ENCODE measurements at places on chromosomes 12 and 14.

GRCh38 chr14:101635749-101636560, 74.7 kb downstream of the DIO3 start:
- no peak for DNase-seq

DNA sequence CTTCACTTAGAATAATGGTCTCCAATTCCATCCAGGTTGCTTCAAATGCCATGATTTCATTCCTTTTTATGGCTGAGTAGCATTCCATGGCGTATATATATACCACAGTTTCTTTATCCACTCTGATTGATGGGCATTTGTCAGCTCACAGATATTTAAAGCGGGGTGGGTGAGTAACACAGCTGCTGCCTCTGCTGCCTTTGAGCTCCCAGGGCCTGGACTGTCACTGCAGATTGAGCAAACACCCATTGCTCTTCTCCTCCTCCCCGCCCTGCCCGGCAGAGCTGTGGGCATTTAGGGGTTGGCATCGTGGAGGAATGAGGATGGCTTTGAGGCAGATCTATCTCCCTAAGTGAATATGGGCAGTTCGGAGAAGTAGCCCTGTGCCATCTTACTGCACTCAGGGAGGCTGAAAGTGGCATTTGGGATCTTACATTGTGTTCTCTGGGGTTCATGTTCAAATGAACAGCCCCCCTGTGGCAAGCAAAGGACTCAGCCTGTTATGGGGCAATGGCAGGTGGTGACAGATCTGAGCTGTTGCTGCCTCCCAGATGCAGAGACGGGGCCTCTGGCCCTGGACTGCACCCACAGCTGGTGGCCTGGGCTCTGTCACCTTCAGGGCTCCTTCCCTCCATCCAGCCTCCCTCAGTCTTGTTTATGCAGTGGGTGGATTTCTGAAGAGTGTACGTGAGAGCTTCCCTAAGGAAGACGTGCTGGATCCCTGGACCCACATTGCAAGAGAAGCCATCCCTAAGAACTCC, 4.9 kb downstream of the RFLNA start:
- DNase-seq = no peak

DNA sequence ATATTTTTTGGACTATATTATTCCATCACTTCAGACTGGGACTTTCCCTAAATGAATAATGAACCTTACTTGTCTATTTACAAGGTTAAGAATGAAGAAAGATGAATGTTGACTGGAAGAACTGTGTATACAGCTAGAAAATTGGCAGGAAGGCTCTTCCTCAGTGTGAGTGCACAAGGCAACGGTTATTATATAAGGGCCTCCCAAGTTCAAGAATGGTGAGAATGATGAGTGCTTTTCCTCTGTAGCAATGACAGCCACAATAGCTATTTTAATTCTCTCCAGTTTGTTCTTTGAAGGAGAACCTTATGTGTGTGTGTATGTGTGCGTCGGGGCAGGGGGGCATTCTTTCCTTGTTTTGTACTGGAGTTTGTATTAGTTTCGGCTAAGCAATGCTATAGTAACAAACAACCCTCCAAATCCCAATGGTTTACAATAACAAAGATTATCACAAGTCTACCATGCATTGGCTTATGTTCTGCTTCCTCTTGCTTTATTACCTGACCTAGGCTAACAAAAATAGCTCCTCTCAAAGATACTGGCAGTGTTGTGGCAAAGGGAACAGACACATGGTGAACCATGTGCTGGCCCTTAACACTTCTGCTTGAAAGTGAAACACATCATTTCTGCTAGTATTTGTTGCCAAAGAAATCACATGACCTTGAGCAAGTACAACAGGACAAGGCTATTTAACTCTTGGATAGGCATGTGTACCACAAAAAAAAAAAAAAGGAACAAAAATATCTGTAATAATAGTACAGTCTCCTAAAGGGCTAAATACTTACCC, 139.5 kb downstream of the RMST start:
- DNase-seq = no peak

DNA sequence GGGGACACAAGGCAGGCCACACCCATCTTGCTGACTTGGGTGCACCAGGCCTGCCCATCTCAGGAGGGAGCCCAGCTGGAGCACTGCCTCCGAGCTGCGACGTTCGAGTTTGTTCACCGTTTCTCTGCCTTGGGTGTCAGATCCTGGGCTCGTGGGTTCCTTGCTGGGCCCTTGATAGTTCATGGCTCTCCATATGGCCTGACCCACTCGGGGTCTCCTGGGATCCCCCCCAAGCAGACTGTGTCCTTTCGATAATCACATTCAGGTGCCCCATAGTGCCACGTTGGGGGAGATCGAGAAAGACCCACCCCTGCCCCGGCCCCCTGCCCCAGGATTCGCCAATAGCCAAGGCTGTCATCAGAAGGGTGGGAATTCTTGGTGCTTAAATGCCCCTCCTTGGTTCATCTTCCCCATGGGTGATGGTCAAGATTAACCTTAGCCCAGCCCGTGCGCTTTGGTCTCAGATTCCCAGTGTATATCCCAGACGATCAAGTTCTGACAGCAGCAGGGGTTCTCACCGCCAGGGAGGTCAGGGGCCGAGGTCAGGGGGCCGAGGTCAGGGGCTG, 7.4 kb downstream of the RFLNA start:
- DNase-seq = no peak
